ENCODE measurements at places on chromosomes 12 and 14.

GRCh38 chr12:109462868-109463692, 14.0 kb downstream of the KCTD10 start:
- no peak for DNase-seq

DNA sequence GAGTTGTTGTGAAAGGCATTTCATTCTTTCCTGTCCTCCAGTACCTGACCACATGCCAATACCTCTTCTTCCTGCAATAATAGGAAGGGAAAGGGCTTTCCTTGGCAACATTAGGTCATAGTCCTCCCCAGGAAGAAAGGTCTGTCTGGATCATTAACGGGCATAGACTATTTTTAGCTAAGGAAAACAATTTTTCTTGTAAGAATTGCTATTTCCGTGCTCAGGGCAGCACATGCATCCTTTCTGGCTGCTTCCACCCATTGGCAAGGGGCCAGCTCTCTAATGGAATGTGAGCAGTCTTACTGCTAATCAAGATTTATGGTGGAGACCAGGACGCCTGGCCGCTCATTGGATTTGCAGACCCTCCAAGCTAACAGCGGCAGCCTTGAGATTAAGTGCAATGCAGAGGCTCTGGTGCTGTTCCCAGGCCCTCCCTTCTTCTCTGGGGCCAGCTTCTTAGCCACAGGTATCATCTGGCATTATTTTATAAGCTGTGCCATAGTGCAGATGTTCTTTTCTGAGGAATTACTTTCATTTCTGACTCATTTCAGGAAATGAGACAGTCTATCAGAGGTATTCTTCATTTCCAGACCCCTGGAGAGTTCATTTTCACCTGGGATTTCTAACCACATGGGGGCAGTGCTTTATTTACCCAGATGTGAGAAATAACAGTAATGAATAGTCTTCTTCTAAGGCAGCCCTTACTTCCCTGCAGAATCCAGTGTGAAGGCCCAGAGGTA, 52.9 kb downstream of the ANO6 start:
- DNase-seq = peak; percentile 15

GRCh38 chr12:113427882-113428281, 5.7 kb downstream of the SDSL start:
- no peak for DNase-seq

GRCh38 chr12:1373901-1374735, 220.3 kb downstream of the FBXL14 start:
- no peak for DNase-seq

DNA sequence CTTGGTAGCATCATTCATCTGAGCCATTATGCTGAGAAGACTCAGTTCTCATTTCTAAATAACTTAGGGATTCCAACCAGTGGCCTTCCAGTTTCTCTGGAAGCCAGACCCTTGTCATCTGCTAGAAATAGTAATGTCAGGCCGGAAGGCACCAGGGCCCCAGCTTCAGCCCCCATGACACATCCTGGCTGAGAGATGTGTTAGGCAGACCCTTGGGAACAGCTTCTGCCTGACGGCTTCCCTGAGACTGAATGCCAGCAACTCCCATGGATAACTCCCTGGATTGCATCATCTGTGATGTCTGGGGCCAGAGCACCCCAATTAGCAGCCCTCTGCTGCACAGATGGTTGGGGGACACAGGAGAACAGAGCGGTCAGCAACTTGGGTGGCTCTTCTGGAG, 583.5 kb upstream of the TBX3 start:
- no peak for DNase-seq

GRCh38 chr12:27094726-27095125, 12.3 kb upstream of the C12orf71 start:
- no peak for DNase-seq

DNA sequence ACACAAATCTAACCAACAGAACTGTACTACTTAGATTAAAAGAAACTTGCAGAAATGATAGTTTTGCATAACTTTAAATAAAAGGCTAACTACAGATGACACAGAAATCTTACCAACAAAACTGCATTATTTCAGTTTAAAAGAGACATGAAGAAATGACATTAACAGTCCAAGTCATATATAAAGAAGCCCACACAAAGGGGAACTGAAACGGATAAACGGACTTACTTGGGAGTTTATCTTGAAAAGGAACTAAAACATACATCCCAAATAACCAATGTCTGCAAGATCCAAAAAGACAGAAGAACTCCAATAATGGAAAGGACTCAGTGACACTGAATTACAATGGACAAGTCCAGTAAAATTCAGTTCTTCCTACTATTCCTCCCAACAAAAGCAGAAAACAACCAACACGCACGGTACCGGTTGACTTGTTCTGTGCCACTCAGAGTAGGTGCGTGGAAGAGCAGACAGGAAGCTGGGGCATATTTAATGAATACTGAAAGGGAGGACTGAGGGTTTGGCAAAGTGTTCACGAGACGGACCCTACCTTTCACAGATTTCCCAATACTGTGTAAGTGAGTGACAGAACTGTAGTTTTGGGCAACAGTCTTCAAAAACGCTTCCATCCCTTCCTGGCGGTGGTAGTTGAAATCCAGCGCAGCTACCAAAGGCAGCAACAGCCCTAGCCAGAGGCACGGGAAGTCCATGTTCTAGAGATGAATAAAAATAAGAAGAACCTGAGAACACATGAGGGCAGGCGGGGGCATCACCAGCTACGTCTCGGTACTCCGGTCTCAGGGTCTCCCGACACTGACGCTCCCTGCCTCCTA, 627 bp downstream of the CPM start:
- no peak for DNase-seq

DNA sequence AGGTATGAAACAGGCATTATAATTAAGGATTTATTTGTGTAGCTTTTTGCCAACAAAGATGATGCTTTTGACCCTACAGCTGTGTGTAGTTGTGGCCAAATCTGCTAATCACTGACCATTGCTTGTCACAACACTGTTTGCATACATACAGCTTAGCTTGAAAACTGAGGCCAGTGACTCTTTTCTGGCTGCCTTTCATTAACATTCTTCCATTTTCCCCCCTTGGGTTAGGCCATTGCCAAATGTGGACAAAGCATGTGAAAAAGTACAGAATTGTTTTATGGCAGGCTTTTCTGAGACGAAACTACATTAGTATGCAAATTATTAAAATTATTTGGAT, 263.3 kb downstream of the SLC16A7 start:
- no peak for DNase-seq

GRCh38 chr12:4555804-4556203, 6.2 kb upstream of the DYRK4 start:
- DNase-seq = no peak

DNA sequence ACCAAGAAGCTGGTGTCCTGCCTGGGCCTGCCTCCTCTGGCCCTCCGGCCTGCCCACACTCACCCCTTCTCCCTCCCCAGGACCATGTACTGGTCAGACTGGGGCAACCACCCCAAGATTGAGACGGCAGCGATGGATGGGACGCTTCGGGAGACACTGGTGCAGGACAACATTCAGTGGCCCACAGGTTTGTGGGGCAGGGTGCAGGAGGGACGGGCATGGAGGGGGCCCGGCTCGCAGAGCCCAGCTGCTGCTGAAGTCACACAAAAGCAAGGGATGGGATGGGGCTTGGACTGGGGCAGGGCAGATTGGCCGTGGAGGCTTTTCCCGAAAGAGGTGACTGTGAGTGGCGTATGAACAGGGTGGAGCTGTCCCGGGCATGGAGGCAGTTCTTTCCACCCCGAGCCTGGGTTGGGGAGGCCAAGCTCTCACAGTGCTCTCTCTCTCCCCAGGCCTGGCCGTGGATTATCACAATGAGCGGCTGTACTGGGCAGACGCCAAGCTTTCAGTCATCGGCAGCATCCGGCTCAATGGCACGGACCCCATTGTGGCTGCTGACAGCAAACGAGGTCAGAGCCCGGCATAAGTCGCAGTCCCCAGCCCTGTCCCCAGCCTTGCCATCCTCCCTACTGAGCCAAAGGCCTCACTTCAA, 7.8 kb upstream of the NXPH4 start:
- no peak for DNase-seq

DNA sequence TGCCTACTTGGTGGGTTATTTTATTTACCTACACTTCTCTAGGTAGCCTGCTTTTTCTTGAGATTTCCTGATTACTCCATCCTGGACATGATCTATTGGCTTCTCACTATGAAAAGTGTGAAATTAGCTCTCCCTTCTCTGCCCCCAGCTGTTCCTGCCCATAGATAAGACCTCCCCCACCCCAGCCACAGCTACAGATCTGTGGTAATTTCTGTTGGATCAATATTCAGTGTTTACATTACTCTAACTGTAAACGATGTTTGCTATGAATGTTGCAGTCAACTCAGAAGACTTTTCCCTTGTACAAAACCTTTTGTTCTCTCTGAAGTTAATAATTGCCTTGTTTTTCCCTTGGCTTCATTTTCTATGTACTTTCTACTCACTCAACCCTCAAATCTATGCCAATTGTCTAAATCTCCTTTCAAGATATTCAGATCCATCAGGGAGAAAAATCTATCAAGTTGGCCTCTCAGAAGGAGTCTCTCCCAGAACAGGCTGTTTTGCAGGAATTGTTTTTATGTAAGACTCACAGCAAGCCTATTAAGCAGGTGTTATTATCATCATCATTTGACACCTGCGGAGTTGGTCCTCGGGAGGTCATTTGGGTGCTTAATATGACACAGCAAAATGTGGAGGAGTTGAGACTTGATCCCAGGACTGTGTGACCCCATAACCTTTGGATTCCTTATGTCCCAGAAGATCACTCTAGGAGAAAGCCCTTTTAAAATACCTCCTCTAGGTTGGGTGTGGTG, 227.4 kb downstream of the SUDS3 start:
- no peak for DNase-seq

DNA sequence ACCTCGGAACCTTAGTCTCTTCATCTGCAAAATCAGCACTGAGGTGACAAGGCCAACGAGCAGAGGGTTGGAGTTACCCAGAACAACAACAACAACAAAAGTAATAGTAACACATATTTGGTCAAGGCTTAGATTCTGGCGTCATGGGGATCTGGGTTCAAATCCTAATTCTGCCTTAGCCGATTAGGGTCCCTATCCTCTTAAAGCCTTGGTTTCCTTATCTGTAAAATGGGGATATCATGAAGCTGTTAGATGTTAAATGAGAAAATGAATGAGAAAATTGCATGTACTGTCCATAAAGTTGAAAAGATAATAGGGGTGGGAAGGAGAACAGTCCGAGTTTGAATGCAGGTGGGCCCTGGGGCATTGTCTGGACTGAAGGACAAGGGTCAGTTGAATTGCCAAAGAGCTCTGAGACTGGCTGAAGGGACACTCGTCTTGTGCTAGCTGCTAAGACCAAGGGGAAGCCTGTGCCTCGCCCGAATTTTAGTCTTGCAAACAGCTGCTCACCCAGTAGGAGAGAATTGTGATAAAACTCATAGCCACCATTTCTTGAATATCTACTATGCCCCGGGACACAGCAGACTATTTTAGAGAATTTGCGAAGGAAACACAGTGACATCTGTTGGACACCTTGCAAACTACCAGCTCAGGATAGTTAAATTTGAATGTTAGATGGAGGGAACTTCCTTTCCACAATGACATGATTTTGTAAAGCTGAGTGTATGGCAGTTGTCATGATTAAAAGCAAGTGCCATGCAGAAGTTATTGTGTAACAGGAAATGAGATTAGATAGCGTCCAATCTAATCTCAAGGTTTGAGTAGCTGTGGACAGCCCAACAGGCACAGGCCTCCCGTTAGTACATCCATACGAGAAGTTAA, 6.8 kb upstream of the HNF1A start:
- DNase-seq = no peak

GRCh38 chr12:89787763-89788162, 79.1 kb upstream of the ATP2B1 start:
- DNase-seq = no peak

- DNase-seq = no peak
Observed at GRCh38 chr12:42469355-42470175, 120.0 kb downstream of the PRICKLE1 start.

- DNase-seq = no peak
Observed at GRCh38 chr14:61215222-61216020, 65.7 kb downstream of the TMEM30B start.

DNA sequence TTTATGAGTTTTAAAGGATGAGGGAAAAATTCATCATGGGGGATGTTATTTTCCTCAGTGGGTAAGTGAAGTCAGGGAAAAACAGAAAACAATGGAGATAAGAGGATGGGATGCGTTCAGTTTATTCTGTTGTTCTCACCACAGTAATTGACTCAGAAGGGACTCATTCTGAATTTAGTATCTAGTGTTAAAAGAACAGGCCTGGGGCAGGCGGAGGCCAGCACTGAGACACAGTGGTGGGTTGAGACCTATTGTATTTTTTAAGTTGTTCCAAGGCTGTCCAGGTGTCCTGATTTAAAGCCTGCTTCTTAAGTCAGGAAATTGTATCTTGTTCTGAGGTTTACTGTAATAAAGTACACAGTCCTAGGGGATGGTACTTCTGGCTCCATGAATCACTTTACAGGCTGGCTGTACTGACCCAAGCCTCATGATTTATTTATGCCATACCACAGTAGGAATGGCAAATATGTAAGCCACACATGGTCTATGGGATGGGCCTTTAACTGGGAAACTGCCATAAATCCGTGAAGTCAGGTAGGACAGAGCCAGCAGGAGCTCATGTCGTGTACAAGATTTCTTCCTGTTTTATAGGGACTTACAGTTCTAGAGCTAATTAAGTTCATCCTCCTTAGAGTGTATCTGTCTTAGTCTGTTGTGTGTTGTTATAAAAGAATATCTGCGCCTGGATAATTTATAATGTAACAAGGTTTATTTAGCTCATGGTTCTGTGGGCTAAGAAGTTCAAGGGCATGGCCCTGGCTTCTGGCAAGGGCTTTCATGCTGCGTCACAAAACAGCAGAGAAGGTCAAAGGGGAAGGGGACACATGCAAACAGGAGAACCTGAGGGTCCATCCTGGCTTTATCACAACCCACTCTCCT, 244.1 kb downstream of the FBXL14 start:
- no peak for DNase-seq

DNA sequence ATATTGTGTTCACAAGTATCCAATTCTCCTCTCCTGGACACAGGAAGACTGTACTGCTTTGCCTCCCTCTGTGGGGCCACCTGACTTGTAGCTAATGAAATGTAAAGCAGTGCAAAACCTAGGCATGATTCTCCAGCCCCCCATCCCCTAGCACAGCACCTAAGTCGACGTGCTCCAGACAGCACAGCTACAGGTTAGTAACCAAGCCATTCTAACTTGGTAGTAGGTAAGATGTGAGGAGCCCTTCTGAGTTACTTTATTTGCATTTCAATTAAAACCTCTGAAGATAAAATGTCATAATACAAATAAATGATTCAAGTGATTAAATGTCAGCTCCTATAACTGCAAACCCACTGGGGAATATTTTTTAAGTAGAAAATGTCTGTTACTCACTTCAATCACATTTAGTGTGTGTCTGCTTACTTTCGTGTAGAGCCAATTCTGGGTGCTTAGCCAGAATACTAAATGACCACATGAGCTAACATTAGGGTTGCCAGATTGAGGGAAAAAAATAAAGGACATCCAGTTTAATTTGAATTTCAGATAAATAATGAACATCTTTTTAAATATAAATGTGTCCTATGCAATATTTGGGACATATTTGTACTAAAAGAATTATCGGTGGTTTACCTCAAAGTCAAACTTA, 64.8 kb upstream of the HIF1A start:
- DNase-seq = no peak

GRCh38 chr14:65574611-65575010, 162.1 kb downstream of the FUT8 start:
- no peak for DNase-seq

Data from NCI-H524 (cell line).